Myocyte (in vitro differentiated cells): ENCODE measurements at places on chromosomes 13 and 19.

GRCh38 chr19:56507446-56508289 lies at the start of gene ZNF471:
Gene ZNF471, plus strand, starts transcription at chr19:56507855. Its CDS starts 3,717 bp downstream, at chr19:56511572.
- peak; percentile 85 for DNase-seq

- DNase-seq: no peak
Measured at GRCh38 chr13:99909836-99910619, 61.5 kb downstream of the ZIC5 start.

- no peak for DNase-seq
Measured at GRCh38 chr19:12646551-12646950, 20.0 kb downstream of the MAN2B1 start.

- no peak for DNase-seq
Measured at GRCh38 chr19:41887711-41888382, 4.9 kb downstream of the ARHGEF1 start.

- no peak for DNase-seq
Measured at GRCh38 chr19:47271949-47272348, 2.7 kb upstream of the INAFM1 start.

GRCh38 chr19:13056052-13056660 lies 46.5 kb downstream of the LYL1 start:
- no peak for DNase-seq
